ENCODE measurements at places on chromosomes 2 and 18.

- DNase-seq = no peak
Measured at GRCh38 chr2:227597998-227598397, 695 bp upstream of the SCYGR2 start.

DNA sequence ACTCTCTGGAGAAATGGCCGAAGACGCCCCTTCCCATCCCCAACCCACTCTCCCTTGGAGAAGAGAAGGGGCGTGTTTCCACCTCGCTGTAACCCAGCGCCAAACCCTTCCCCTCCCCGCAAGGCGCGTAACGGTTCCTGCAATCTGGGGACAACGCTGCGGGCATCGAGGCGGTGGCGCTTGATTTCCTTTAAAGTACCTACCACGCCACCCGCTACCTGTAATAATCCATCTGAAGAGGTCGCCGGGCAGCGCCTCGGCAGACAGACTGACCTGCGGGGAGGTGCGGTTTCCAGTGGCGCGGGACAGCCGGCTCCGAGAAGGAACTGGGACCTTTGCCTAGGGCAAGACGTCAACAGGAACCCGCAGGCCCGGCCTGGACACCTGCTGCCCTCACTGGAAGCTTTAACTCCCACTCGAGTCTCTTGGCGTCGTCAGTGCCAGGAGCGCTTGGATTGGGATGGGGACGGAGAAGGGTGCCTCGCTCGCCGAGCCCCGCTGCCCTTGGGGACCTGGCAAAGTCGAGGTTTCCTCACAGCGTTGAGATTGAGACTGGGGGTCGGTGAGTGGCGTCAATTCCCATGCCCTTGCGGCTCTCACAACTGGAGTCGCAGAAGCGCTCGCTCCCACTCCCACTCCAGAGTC is at the start of gene CYP1B1:
Gene CYP1B1, minus strand, starts transcription at position 645 of the 645 bp plus-strand sequence. CDS start 763 bp downstream, outside the sequence.
- no peak for DNase-seq

GRCh38 chr2:42008241-42008921 is 39.4 kb upstream of the PKDCC start:
- no peak for DNase-seq

DNA sequence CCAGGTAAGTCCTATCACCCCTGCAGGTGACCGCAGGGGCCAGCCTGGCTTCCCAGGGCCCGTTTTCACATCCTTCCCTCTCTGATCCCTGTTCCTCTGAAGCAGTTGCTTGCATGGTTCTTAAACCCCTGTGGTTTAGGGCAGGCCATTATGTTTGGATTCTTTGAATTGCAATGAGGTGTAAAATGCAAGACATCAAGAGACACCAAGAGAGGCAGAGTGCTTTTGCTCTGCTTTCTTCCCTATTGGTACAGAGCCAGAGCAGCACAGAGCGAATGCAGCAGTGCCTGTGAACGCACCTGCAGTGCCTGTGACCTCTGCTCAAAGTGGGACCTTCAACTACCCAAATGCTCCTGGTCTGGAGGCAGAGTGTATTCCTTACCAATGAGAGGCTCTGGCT is 7.6 kb downstream of the RFX8 start:
- no peak for DNase-seq

DNA sequence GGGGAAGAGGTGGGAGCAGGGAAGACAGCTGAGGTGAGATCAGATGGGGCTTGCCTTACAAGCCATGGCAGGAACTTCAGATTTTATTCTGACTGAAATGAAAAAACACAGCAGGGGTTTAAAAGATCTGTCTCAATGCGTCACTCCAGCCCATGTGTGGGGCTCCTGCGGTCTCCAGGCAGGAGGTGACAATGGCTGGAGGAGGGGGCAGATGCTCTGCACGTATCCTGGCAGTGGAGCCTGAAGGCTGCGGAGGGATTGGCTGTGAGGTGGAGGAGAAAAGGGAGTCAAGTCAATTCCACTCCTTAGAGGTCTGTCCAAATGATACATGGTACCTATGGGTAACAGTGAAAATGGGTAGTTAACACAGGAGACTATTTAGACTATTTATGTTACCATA is 40.5 kb upstream of the KIDINS220 start:
- no peak for DNase-seq

GRCh38 chr2:71927757-71928715 is 219.6 kb downstream of the CYP26B1 start:
- no peak for DNase-seq

GRCh38 chr2:191560411-191560980 is 117.4 kb upstream of the NABP1 start:
- no peak for DNase-seq

GRCh38 chr18:26978812-26979341 is 113.4 kb upstream of the AQP4 start:
- DNase-seq = no peak

- no peak for DNase-seq
Measured at GRCh38 chr2:168363347-168364092, 92.6 kb upstream of the CERS6 start.

DNA sequence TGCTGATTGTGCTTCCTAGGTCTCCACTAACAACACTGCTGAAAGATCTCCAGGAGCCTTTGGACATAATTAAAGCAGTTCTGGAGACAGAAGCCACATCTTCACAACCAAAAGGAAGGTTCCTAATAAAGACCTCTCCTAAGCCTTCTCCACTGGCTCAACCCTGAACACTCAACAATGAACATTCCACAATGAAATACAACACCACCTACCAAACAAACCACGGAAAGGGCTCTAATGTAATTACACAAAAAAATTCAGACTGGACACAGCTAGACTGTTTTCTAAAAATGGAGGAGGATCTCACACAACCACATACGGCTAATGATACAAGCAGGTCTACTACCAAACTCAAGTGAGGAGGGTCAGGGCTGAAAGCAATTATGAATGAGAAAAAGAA is 43.6 kb downstream of the NOL10 start:
- no peak for DNase-seq

- DNase-seq = no peak
Measured at GRCh38 chr2:38260469-38260868, 116.6 kb downstream of the ATL2 start.

DNA sequence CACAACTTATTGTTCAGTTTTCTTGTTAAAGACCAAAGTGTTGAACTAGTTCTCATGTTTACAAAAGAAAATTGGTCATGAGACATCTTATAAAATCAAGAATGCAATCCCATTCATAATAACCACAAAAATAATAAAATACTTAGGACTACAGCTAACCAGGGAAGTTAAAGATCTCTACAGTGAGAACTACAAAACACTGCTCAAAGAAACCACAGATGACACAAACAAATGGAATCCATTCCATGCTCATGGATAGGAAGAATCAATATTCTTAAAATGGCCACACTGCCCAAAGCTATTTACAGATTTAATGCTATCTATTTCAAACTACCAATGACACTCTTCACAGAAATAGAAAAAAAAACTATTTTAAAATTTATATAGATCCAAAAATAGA is 1354.8 kb upstream of the CDH2 start:
- no peak for DNase-seq

DNA sequence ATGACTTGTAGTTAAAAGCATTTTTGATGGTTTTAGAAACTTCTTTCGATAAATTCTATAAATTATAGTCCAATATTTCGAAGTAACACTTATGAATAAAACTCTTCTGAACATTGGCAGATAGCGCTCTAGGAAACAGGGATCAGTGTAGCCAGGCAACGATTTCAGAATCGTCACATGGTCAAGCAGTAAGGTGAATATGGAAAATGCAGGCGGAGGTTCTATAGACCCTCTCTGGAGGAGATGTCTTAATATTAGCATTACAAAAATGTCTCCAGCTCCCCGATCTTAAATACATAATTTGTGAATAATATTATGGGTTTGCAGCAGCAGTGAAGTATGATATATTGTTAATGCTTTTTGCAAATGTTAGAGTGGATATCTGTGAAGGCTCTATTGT is 310.3 kb downstream of the SS18 start:
- no peak for DNase-seq

- DNase-seq = no peak
Measured at GRCh38 chr2:196399096-196399495, 227.7 kb upstream of the STK17B start.

- no peak for DNase-seq
Measured at GRCh38 chr18:5534845-5535244, 9.0 kb downstream of the EPB41L3 start.

All from NCI-H460 (cell line).